ENCODE measurements at places on chromosomes 7 and 10.
A peak's percentile ranks its signal among the peaks of the same experiment; 100 is the strongest.

GRCh38 chr7:108308903-108309302 lies 147.3 kb downstream of the NRCAM start:
- peak; percentile 13 for DNase-seq

DNA sequence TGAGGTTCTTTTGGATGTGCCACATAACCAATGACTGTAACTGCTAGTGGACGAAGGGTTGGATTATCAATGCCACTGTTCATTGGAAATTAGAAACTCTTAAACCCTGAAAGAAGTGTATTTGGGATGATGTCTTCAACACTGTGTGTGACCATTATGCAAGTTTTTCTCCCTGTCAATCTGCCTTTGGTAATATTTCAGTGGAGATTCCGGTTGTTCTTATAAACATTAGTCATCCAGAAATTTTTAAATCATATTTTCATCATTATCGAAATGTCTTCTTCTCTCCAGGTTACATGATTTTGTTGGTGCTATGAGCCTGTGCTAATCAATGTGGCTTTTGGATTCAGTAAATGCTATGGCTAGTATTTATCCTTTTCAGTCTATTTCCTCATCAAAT lies 61.7 kb upstream of the KLF6 start:
- no peak for DNase-seq

- DNase-seq, result no peak
These were observed 124.8 kb upstream of the CCDC6 start for GRCh38 chr10:60031183-60031582.

GRCh38 chr7:149500910-149501309 lies 3.3 kb upstream of the ZNF746 start:
- no peak for DNase-seq

GRCh38 chr10:49508654-49509053 lies 30.3 kb downstream of the ERCC6 start:
- no peak for DNase-seq

DNA sequence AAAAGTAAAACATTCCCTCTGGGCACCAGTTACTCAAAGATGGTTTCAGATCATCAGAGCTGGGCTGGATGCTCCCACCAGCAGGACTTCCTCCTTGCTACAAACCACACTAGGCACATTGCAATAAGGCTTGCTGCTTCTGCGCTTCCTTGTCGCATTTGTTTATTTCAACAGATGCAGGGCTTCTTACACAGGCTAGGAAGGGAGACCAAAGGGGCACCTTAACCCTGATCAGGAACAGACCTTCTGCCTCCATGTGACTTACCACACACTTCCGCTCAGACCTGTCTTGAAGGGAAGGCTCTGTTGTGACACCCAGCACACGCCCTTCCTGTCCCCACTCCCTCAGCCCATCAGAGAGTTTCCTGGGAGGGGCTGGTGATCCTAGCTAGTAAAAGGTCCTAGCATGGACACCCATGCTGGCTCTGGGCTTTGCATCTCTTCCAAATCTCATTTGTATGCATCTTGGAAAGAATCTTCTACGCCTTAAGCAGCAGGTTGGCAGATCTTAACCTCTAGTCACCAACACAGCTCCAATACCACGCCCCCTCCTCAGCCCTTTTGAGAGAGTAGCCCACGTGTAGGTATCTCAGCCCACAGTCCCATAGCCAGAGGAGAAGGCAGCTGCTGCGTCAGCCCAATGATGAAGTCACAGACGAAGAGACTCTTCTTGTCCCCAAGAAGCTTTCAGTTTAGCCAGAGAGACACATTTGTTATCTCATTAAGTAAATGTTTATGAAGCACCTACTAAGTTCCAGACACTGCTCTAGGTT lies 47.1 kb upstream of the SVIL start:
- no peak for DNase-seq

- DNase-seq, result no peak
These were observed 43.2 kb downstream of the DPYSL4 start for GRCh38 chr10:132229834-132230556.

GRCh38 chr10:72223743-72224101 lies 7.6 kb upstream of the ASCC1 start:
- DNase-seq, result peak; percentile 11

GRCh38 chr7:21568762-21569161 lies 25.9 kb downstream of the DNAH11 start:
- no peak for DNase-seq

DNA sequence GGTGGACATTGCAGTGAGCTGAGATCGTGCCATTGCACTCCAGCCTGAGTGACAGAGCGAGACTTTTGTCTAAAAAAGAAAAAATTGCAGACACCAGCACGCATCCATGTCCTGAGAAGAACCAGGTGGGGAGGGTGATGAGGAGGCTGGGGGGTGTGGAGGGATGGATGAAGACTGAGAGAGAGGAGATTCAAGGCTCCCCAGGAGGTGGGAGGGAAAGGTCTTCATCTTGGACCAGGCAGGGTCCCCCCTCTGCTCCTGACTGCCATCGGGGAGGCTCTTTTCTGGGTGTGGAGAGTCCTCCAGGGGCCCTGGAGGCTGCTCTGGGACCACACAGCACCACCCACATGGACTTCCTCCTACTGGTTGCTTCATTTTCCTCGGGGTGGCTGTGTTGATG lies 1.5 kb downstream of the SCART1 start:
- no peak for DNase-seq

- DNase-seq, result no peak
These were observed 98.6 kb downstream of the CREM start for GRCh38 chr10:35225204-35225603.

GRCh38 chr7:32077806-32078205 lies 7.6 kb upstream of the PDE1C start:
- no peak for DNase-seq

- no peak for DNase-seq
These were observed 308.3 kb upstream of the SHH start for GRCh38 chr7:156120552-156120951.

DNA sequence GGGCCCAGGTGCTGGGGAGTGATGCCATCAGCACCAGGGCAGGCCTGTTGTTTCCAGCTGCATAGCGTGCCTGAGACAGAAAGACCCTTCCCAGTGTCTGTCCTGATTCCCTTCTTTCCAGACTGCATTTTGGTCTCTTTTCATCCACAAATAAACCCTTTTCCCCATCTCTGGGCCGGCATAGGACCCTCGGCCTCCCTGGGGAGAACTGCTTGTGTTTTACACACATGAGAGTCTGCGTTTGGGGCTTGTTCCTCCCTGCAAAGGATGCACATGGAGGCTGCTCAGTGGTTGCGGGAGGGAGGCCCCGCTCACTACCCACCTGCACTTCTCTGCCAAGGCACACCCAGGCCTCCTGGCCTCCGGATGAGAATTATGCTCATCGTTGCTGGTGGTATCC lies 5.8 kb upstream of the MMP21 start:
- no peak for DNase-seq

DNA sequence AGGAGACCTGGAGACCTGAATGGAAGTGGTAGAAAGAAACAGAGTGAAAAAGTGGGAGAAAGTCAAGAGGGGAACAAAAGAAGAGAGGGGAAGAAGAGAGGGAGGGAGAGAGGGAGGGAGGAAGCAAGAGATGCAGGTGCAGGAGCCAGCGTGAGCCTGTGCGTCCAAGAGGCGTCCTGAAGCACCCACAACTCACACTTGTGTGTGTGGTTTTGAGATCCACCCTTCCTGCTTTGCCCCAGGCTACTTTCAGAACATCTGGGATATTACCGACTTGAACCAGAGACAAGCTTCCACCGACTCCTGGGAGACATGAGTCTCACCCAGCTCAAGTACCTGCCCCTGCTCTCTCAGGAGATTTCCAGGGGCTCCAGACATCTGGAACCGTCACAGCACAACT lies 9.8 kb downstream of the AFAP1L2 start:
- no peak for DNase-seq

GRCh38 chr10:19577807-19578206 lies 238.4 kb upstream of the PLXDC2 start:
- no peak for DNase-seq

- DNase-seq, result no peak
These were observed 499.8 kb downstream of the PLXNA4 start for GRCh38 chr7:132076301-132077035.

GRCh38 chr10:103660364-103661197 lies 167.1 kb downstream of the NEURL1 start:
- DNase-seq, result peak; percentile 67

DNA sequence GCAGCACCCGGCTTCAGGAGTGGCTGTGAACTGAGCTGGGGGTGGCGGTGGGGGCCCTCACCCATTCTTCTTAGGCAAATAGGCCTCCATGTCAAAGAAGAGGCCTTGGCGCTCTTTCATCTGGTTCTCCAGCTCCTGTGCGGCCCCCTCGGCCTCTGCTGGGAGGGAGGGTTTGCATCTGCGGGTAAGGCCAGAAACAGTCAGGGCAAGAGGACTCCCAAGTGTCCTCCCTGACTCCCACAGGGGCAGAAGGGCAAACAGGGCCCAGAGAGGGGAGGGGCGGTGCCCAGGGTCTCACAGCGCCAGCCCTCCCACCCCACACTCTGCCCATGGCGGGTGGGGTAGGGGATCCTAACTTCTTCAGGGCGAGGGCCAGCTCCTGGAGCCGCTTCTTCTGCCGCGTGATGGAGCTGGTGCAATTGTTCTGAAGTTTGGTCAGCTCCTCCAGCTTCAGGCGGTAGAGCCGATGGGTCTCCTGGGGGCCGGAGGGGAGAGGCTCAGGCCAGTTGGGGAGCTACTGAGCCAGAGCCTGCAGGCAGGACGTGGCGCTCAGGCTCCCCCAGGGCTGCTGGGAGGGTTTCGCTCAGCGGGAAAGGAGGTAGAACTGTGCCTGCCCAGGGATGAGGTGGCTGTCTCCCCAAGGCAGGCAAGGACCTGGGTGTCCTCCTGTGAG lies 2.2 kb downstream of the TMEM120A start:
- DNase-seq, result no peak
